ENCODE measurements at places on chromosomes 3 and 15.

GRCh38 chr3:71397046-71397445, 186.5 kb downstream of the FOXP1 start:
- no peak for DNase-seq

GRCh38 chr3:104887069-104887468, 479.6 kb upstream of the ALCAM start:
- DNase-seq, result no peak

- DNase-seq, result no peak
Measured at GRCh38 chr3:15952543-15953175, 154.9 kb upstream of the ANKRD28 start.

- DNase-seq, result no peak
Measured at GRCh38 chr3:13011573-13012220, 61.5 kb downstream of the IQSEC1 start.

- no peak for DNase-seq
Measured at GRCh38 chr15:40053079-40053830, 14.3 kb upstream of the SRP14 start.

GRCh38 chr15:74378848-74379247, 11.4 kb upstream of the CYP11A1 start:
- no peak for DNase-seq

- DNase-seq, result no peak
Measured at GRCh38 chr3:73427048-73427706, 197.6 kb downstream of the PDZRN3 start.

DNA sequence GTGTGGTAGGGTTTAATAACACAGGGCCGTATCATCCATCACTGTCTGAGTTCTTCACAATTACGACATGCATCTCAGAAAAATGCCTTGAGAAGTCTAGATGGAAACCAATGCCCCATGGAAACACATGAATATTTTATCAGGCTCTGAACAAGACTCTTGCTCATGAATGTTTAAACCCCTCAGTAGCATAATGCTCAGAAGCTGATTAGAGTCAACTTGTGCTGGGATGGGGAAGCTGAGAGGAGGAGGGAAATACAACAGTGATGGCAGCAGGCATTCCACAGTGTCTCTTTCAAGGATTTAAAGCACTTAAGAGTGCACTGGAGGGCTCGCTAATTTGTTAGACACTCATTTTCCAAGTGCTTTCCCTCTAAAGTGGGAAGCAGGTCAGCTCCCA, 3.8 kb downstream of the GPR156 start:
- DNase-seq, result no peak

DNA sequence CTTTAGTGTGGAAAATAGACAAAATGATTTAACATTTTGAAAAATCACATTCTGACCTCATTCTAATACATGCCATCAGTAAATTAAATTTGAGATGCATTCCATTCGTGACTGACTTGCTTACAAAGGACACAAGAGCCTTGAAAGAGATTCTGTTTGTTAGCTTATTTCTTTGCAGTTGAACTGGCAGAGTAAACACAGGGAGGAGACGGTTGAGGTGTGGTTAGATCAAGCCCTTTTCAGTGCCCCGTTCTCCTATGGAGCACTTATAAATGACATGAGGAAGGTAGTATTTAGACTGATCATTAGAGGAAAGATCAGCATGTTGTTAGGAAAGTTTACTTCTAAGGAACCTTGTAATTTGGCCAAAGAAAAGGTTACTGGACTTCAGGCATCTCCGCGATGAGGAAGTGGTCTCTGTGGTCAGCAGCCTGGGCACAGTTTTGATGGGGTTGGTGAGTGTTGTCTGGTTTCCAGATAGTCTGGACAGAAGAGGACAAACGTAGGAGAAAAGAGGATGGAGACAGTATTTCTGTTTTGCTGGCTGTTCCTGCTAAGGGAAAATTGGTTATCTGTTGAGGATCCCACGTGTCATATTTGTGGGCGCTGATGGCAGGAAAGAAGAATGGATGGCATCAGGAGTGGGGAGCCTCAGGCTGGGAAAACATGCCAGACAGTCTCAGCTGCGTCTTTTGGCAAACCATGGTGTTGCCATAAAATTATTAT, 328.9 kb upstream of the TBL1XR1 start:
- DNase-seq, result peak; percentile 66

- DNase-seq, result no peak
Measured at GRCh38 chr15:98861188-98861587, 146.4 kb downstream of the PGPEP1L start.

GRCh38 chr3:55643283-55643682, 156.2 kb upstream of the WNT5A start:
- DNase-seq, result no peak

GRCh38 chr15:92091155-92091734, 237.7 kb downstream of the SLCO3A1 start:
- peak; percentile 92 for DNase-seq

- DNase-seq, result no peak
Measured at GRCh38 chr3:128201158-128201755, 48.0 kb downstream of the EEFSEC start.

DNA sequence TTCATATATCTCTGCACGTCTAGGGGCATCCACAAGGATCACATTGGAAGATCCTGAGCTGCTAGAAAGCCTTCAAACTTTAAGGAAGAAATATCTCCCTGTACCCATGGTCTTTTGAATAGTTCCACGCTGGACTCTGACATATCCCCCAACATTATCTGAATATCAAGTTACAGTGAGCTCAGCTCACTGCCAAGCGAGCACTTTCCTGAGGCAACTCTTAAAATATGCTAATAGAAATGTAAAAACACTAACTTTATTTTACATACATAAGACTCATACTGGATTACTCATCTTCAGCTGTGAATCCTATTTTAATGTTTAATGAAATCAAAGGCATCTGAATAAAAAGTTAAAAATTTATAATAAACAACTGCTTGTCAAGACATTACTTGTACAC, 420.2 kb upstream of the CCDC54 start:
- no peak for DNase-seq

- DNase-seq, result no peak
Measured at GRCh38 chr3:159928071-159928491, 60.6 kb upstream of the IL12A start.

GRCh38 chr15:59232476-59232875, 25.8 kb downstream of the LDHAL6B start:
- DNase-seq, result no peak

DNA sequence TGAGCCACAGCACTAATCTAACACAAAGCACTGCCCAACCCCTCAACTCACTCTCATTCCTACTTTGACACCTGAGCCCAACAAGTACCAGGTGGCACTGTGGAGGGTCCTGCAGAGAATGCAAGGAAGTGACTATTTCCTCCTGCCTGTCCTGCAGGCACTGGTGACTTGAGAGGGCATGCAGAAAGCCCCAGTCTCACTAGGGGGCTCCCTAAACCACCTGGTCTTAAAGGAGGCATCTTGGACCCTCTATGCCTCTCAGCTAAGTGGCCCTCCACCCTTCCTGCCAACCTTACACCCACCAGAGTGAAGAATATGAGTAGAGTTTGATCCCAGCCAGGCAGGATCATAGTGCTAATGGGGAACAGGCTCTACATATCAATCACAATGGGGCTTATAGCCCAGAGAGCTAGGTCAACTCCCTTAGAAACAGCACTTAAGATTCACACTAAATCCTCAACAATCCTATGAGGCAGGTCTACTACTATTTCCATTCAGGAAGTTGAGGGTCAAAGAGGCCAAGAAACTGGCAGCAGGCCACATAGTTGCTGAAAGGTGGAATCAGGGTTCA, 15.2 kb downstream of the TRAIP start:
- no peak for DNase-seq

DNA sequence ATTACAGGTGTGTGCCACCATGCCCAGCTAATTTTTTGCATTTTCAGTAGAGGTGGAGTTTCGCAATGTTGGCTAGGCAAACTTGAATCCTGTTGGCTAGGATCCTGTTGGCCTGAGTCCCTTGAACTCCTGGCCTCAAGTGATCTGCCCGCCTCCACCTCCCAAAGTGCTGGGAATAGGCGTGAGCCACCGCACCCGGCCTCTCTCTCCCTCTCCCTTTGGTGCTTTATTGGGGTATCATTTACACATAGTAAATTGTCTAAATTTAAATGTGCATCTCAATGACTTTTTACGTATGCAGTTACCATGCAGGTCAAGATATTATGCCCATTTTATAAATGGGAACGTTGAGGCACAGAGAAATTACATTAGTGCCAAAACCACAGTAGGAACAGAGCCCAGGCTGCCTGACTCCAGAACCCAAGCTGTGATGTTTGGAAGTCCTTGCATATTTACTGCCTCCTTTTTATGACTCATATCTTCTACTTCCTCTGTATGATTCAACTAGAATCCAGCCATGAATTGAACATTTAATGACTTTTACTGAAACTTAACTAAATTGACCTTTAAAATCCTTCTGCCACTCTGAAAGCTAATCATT, 34.0 kb upstream of the RPP14 start:
- DNase-seq, result no peak

DNA sequence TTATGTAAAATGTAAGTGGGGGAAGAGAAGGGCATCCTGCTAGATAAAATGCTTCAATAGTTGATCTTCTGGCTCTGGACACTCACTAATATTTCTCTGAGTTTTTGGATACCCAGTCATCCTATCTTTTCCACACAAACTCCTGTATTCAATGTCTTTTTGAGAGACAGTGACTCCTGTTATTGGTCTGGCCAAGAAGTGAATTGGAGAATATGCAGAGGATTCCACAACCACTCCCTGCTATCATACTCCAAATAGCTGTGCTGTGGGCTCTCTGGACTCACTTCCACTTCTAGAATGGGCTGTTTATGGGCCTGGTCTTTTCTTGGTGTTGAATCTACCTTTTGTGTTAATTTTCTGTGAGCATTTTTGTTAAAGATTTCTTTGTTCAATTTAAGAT, 376.8 kb downstream of the NLGN1 start:
- no peak for DNase-seq

DNA sequence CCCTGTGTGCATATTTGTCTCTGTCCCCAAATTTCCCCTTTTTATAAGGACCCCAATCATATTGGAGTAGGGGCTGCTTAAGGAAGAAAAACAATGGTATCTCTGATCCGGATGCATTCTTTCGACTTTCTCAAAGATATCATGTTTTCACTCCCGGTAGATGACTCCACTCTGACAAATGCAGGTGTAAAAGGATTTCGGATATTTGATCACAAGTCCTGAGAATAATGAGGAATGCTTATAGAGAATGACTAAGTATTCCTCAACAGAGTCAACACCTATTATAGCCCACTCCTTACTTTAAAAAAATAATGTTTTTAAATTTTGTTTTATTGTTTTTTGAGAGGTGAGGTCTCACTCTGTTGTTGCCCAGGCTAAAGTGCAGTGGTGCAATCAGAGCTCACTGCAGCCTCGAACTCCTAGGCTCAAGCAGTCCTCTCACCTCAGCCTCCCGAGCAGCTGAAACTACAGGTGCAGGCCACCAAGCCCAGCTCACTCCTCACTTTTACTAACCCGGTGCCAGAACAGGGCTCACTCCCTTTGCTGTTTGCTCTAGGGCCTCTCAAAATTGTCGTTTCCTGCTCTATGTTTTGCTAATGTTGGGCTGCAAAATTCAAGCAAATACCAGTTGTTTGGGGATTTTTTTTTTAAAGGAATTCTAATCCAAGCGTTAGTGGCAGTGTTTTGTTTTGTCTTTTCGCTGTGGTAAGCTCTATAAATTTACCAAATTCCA, 24.6 kb downstream of the COL8A1 start:
- no peak for DNase-seq

- no peak for DNase-seq
Measured at GRCh38 chr3:129230311-129231019, 18.9 kb upstream of the COPG1 start.

DNA sequence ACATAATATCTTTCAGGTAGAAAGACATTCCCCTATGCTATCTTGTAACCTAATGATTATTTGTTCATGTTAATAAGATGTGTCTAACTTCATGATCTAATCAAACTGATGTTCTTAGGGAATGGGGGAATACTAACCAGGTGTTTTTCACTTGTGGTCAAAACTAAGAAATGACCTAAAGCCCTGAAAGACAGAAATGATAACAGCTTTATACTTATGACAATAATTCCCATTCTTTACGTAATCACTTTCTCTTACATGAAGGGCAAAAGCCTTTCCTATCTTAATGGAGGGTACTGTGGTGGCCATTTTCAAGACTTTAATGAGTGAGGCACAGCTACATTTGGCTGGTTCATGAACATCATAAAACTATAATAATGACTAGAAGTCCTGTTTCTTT, 33.9 kb upstream of the MEIS2 start:
- no peak for DNase-seq

- DNase-seq, result no peak
Measured at GRCh38 chr3:60703956-60704736, 547.1 kb downstream of the FHIT start.

DNA sequence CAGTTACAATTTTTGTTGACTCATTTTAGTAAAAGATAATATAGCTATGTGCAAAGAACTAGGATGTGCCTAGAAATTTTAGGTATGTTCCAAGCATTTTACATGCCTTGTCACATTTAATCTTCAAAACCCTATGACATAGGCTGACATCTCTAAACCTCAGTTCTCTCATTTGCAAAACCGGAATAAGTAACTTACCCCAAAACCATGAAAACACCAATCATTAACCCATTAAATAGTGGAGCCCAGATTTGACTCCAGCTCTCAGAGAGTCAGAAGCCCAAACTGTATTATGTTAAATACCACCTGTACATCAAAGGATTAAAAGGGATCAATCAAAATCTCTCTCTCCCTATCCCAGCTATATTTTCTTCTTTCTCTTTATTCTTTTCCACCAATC, 36.6 kb downstream of the GSK3B start:
- no peak for DNase-seq

- DNase-seq, result no peak
Measured at GRCh38 chr3:60746043-60746638, 505.1 kb downstream of the FHIT start.

- DNase-seq, result no peak
Measured at GRCh38 chr3:77319711-77320110, 279.8 kb downstream of the ROBO2 start.

- DNase-seq, result no peak
Measured at GRCh38 chr3:43102773-43103480, 3.0 kb downstream of the POMGNT2 start.

- DNase-seq, result no peak
Measured at GRCh38 chr3:9230596-9230995, 18.9 kb downstream of the SRGAP3 start.

- DNase-seq, result no peak
Measured at GRCh38 chr3:189982321-189982945, 138.3 kb downstream of the P3H2 start.

DNA sequence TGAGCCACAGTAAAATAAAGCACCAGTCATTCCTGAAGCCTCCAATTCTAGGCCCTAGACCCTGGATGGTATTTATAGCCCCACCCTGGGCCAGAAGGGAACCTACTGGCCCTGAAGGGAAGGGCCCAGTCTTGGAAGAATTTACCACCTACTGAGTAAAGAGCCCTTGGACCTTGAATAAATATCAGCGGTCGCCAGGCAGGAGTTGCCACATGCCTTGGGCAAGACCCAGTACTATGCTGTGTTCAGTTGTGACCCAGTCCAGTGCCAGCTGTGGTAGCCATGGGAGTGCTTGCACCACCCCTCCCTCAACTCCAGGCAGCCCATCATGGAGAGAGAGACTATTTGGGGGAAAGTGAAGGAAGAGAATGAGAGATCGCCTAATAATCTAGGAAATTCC, 27.0 kb downstream of the NCBP2 start:
- DNase-seq, result no peak

- DNase-seq, result no peak
Measured at GRCh38 chr3:110646496-110646895, 425.1 kb upstream of the NECTIN3 start.

GRCh38 chr3:16840101-16840424, 44.7 kb upstream of the PLCL2 start:
- no peak for DNase-seq

- DNase-seq, result no peak
Measured at GRCh38 chr15:67805666-67806516, 19.4 kb upstream of the SKOR1 start.

Data from spinal cord (tissue), 10 donors.